ENCODE measurements at places on chromosomes 1 and 21.

DNA sequence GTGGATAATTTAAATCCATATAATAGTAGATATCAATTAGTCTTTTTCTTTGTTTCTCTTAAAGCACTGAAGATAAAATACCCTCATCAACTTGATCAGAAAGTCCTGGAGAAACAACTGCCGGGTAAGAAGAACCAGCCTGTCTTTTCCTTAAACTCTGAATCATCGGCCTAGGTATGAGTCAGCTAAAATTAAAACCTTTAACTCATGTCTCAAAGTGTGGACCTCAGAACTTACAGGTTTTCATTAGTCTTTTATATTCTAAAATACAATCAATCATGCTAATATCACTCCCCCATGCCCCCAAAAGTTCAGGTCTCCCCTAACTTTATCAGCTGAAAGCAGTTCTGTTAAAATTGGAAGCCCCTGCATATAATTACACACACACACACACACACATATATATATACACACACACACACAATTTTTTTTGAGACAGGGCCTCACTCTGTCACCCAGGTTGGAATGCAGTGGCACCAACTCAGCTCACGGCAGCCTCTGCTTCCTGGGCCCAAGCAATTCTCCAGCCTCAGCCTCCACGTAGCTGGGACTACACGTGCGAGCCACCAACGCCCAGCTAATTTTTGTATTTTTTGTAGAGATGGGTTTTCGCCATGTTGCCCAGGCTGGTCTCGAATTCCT lies 61.3 kb downstream of the B3GALNT2 start:
- DNase-seq: no peak

DNA sequence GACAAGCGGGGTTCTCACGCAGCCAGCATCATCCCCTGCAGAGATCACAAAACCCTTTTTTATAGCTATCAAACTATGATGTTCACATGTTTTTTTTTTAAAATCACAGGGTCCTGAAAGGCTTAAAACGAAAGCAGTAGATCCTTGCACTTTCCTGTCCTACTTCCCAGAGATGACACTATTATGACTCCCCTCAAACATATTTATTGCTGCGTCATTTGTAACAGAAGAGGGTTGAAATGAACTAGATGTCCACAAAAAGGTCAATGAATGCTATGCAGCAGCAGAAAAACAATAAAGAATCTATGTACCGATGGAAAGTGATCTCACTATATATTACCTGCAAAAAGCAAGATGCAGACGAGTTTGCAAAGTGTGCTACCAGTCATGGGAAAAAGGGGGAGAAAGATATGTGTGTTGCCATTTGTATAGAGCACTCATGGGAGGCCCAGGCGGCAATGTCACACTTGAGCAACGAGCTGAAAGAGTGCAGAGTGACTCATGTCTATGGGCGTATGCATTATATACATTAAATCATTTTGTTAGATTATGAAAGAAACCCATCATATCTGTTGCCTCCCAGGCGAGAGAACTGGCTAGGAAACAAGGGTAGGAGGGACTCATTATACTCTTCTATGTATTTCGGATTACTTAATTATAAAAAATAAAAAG lies 68.9 kb upstream of the PARP1 start:
- DNase-seq: no peak

DNA sequence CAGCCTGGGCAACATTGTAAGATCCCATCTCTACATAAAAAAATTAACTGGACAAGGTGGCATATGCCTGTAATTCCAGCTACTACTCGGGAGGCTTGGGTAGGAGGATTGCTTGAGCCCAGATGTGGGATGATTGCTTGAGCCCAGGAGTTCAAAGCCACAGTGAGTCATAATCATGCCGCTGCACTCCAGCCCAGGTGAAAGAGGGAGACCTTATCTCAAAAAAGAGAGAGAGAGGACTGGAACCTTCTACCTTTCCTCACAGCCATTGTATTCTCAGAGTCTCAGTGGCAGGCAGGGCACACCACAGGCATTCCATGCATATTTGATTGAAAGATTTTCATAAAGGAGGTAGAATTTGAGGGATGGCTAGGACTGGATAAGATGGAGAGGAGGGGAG lies 78.4 kb downstream of the KIF14 start:
- DNase-seq: no peak

GRCh38 chr1:225677350-225678124 lies 24.6 kb upstream of the ENAH start:
- no peak for DNase-seq

GRCh38 chr1:47824716-47825115 lies 172.5 kb downstream of the TRABD2B start:
- no peak for DNase-seq

- DNase-seq: no peak
These were observed 2.5 kb downstream of the MRPL9 start for GRCh38 chr1:151760597-151761385.

DNA sequence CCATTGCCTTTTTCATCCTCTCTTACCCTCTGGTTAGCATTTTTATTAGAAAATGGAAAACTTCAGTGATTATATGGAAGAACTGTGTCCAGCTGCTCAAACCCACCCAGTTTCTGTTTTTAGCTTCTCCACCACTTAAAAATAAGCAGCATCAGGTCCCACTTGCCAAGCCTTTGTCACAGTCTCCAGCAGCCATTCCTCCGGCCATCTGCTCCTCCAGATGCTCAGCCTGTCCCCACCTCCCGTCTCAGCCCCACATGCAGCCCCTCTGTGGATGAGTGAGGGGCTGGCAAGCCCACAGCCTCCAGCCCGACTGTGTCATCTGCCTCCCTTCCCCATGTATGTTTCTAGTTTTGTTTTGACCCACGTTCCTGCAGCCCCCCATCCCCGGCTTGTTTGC lies 289.7 kb downstream of the HHAT start:
- no peak for DNase-seq

DNA sequence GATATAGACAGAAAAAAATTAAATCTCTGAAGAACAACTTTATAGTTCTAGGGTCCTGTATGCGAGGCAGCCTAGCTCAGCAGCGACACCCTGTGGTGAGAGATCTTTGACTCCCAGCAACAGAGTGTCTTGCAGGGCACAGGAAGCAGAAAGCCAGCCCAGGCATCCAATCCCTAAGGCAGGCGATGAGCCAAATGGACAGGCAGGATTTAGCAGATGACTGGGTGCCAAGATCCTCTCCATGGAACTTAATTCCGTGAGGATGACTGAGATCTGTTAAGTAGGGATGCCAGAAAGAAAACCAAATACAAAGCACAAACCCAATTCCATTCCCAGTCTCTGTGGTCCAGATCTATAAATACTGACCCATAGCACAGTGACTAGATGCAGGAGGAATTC lies 38.8 kb downstream of the HLCS start:
- peak; percentile 61 for DNase-seq

DNA sequence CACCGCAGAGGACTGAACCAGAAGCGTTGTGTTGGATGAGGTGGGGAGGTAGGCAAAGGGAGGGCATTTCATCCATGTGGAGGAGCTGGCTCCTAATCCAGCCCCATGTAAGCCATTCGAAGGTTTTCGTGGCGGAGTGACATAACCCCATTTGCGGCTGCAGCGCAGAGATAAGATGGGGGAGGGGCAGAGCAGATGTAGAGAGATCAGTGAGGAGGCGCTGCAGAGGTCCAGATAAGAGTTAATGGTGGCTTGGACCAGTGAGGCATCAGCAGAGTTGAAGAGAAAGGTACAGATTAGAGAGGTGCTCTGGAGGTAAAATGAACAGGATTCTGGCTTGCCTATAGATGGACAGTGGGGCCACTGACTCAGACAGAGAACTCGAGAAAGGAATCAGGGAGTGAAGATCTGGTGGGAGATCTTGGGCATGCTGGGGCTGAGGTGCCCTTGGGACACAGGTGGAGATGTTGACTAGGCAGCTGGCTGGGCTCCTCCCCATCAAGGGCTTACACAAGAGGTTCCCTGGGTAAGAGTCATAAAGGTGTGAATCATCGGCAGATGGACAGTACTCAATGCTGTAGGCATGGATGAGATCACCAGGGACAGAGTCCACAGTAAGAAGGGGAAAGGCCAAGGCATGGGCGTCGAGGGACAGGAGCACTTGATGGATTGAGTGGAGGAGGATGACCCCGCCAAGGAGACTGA lies 7.8 kb upstream of the PTPRF start:
- no peak for DNase-seq

- DNase-seq: no peak
These were observed 6.0 kb upstream of the SLC27A3 start for GRCh38 chr1:153769221-153769620.

- DNase-seq: no peak
These were observed 76.4 kb upstream of the MARK1 start for GRCh38 chr1:220451532-220451931.

DNA sequence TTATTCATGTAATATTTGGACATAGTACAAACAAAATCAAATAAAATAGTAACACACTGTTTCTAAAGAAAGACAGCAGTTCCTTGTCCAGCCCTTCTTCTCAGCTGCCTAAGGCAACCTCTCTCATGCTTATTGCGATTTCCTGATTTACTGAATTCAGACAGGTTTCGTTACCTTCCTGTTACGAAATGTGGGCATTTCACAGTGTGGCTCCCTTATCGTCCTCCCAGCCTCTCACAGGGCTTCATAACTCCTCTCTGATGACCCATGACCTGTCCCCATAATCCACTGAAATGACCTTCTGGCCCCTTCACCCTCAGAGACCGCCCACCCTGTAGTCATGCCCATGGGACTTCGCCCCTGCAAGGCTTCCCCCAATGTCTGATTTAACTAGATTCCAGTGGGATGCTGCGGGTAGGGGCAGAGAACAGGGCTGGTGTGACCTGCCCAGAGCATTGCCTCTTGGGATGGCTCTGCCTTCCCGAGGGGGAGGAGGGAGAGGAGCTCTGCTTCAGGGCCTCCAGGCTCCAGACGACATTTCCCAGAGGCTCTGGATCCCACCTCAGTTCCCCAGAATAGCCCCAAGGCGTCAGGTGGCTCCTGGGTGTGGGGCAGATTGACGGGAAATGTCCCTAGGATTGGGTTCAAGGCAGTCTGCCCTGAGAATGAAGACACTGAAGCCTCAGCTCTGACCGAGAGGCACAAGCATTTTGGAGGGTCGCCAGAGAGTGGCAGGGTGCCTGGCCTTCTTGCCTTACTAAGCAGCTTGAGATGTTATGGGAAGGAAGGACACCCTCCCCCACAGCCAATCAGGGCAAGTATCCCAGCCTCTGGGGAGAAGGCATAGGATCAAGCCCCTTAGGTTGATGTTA lies 20.6 kb downstream of the PADI2 start:
- peak; percentile 5 for DNase-seq

DNA sequence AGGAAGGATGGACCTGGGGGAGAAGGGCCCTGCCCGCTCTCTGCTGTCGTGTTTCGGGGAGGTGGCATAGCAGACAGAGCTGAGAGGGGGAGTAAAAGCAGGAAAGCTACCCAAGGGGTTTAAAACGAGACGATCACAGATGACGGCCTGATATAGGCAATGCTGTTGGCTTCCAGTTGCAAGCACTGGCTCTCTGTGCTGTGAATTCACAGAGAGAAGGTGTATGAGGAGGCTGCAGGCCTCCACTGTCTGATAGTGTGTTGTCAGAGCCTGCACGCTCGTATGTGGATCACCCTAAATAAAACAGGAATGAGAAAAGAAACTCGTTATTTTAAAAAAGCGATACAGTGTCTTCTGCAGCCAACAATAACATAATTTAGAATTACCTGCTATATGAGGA lies 57.4 kb downstream of the LGR6 start:
- DNase-seq: no peak

- peak; percentile 34 for DNase-seq
These were observed 305.4 kb downstream of the DISC1 start for GRCh38 chr1:231931846-231932454.

DNA sequence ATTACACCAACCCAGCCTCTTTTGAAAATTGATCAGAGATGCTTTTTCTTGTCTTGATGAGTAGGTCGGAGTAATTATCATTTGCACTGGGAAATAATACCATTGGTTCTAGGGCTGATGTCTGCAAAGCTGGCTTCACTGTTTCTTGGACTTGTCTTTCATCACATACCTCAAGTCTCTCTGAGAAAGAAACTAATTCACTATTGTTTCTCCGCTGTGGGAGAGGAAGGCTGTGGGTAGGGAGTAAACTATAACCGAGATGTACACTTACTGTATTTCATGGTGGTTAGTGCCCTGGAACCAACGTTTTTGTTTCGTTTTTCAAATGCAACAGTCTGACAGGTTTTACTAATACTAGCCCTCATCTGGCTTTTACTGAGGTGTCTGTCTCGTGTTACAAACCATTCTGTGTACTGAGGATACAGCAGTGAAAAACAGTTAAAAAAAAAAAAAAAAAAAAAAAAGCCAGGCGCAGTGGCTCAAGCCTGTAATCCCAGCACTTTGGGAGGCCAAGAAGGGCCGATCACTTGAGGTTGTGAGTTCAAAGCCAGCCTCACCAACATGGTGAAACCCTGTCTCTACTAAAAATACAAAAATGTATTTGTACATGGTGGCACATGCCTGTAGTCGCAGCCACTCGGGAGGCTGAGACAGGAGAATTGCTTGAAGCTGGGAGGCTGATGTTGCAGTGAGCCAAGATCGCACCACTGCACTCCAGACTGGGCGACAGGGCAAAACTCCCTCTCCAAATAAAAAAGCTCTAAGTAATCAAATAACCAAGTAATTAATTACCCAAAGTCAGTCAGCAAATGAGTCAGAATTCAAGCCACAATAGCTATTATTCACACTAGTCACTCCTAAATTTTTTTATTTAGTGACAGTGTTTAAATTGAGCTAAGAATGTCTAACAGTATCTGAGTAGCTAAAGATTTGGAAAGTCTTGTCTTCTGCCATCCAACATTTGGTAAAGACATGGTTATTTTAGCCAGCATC lies 23.3 kb downstream of the TOMM20 start:
- peak; percentile 56 for DNase-seq

DNA sequence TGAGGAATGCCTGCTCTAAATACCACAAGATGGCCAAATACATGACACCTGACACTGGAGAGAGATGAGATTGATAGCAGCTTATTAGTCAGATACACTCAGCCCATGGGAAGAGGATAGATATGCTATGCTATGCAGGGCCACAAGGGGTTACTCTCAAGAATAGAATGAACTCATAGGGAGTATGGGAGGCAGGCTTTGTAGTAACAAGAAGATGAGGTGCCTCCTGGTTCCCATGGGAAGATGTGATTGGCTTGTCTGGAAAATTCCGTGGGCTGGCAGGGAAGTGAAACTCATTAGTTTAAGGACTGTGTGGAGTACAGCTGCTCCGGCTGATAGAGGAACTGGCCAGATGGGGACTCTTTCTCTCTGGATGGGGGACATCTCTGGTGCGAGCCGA lies 16.5 kb downstream of the CCDC30 start:
- no peak for DNase-seq

DNA sequence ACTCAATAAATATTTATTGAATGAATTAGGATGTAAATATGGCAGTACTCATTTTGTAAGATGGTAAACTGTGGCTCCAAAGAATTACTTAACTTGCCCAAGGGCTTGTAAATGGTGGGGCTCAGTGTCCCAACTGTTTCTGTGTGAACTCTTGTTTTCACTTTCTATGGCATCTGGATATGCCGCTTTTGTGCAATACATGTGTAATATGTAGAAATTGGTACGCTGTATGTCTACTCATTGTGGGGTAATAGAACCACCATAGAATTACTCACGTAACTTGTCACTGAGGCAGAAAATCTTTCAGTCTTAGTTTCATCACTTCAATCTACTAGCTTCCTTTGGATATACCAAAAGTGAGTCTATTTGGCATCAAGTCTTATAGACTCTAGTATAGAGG lies 977 bp downstream of the PRPF3 start:
- DNase-seq: peak; percentile 11

GRCh38 chr1:152110860-152111514 lies 4.3 kb downstream of the TCHH start:
- peak; percentile 17 for DNase-seq

GRCh38 chr1:240122639-240123613 lies 31.2 kb downstream of the FMN2 start:
- no peak for DNase-seq

Data from CD4-positive, alpha-beta T cell treated with Interleukin-4 for 1 hour (primary cell).